ENCODE measurements at places on chromosomes 13 and 19.

- DNase-seq = no peak
Observed at GRCh38 chr19:17765069-17765618, 13.9 kb downstream of the FCHO1 start.

GRCh38 chr13:44191103-44191502 lies 182.5 kb upstream of the SERP2 start:
- no peak for DNase-seq

GRCh38 chr13:51343475-51343874 lies 4.0 kb downstream of the SERPINE3 start:
- DNase-seq = no peak

DNA sequence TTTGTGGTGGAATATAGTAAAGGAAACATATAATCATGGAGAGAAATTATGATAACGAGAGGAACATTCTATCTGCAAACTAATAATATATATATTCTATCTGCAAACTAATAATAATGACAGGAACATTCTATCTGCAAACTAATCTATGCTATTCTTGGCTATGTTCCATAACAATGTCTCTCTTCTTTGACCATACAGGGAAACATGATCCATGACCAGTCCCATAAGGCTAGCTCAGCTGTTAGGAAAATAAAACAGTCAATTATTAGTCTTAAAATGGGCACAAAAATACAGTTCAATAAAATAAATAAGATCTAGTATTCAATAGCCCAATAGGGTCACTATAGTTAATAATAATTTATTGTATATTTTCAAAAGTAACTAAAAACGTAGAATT lies 707.8 kb upstream of the PCDH20 start:
- DNase-seq = no peak

- no peak for DNase-seq
Observed at GRCh38 chr19:42278452-42279154, 9.6 kb downstream of the CIC start.

GRCh38 chr19:10293637-10294367 lies 4.0 kb downstream of the ICAM5 start:
- DNase-seq = no peak

DNA sequence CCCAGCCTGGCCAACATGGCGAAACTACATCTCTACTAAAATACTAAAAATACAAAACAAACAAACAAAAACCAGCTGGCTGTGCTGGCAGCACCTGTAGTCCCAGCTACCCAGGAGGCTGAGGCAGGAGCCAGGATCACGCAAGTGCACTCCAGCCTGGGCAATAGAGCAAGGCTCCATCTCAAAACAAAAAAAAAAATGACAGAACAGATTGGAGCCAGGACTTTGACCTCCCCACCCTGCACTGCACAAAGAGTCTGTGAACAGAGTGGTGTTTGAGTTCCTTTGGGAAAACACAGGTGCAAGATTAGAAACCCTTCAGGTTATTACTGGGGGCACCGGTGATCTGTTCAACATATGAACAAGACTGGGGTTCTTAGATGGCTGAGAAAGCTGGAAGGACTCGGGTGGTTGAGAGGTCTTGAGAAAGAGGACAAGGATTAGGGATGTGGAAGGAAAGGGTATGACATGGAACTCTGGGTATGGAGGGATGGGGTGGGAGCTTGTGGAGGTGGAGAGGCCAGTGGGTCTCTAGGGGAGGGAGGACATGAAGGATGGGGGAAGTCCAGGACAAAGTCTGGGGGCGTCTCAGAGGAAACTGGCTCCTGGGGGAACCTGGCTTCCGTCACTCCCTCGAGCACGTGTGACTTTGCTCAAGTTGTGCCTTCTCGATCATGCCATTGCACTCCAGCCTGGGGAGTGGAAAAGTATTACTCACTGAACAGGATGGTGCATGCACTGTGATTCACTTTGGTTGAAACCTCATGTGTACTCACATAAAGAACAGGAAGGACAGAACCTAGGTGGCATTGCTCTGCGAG lies 25.9 kb downstream of the RCN3 start:
- no peak for DNase-seq

- DNase-seq = no peak
Observed at GRCh38 chr13:80441968-80442367, 101.0 kb upstream of the SPRY2 start.

- no peak for DNase-seq
Observed at GRCh38 chr19:5154799-5155426, 185.7 kb downstream of the PTPRS start.

GRCh38 chr13:22642088-22642487 lies 538.7 kb upstream of the SGCG start:
- DNase-seq = no peak

DNA sequence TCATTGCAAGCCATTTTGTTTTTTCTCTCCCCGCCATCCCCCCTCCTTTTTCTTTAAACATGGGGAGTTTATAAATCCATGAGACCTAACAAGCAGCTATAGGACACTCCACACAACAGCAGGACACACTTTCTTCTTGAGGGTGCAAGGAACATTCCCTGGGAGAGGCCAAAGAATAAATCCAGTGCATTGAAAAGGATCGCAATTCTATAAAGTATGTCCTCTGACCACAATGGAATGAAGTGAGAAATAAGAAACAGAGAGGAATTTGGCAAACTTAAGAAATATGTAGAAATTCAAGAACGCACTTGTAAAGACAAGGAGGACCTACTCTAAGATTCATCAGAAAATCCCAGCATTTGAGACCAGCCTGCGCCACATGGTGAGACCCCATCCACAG lies 11.9 kb downstream of the KLF2 start:
- no peak for DNase-seq

- DNase-seq = no peak
Observed at GRCh38 chr19:47780215-47780551, 1.7 kb downstream of the SELENOW start.

DNA sequence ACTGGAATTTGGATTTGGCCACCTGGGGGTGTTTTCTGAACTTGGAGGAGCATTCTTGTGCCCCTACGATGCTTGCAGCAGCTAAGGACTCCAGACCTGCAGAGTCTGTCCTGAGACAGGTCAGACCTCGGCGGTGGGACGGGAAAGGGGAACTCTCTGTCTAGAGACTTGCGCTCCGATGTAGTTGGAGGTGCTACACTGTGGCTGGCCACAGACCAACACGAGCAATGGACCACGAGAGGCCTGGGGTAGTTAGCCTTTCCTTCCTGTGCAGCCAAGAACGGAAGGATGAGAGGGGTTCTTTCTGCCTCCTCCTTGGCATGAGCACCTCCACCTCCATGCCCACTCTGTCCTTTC lies 5.9 kb upstream of the GRAMD1A start:
- DNase-seq = no peak

GRCh38 chr19:5674714-5675113 lies 5.6 kb downstream of the MICOS13 start:
- DNase-seq = no peak

DNA sequence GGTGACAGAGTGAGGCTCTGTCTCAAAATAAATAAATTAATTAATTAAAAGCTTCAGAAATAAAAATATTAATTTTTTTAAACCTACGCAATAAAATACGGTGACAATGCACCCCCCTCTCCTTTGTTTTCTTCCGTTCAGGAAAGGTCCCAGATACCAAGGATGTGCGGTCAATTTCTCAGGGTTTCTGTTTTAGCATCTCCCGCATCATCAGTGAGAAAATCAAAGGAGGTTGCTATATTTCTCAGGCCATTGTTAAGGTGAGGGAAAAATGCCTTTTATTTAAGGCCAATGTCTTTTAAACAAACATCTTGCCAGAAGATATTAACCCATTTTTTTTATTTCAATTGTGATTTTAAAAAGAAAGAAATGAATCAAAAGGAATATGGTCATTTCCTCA lies 111.7 kb downstream of the INSR start:
- no peak for DNase-seq

- no peak for DNase-seq
Observed at GRCh38 chr19:41860419-41861115, 512 bp downstream of the RPS19 start.

DNA sequence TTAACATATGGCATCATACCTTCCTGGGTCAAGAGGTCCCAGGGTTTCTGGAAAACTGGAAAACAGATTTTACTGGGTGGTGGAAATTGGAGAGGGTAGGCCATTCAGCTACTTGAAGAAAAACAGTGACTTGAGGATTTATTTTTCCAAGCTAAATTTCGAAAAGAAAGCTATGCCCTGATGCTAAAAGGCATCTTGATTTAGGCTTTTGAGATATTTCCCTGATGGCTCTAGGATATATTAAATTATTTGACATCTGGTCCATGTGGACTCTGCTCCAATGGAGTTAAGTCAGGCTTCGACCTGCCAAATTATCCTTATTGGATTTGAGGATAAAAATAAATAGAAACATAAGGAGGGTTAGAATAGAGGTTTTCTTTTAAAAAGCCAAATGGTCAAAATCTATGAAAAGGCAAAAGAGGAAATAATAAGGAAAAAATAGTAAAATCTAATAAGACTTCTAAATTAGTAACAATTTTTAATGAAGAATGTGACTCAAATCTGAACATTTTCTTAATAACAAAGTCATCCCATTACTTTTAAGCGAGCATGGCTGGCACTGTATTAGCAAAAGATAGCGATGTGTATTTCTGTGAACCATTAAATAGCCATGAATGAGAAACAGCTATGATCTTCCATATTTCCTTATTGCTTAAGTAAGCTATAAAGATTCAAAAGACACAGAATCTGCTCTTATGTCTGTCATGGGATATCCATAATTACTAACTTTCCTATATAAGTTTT lies 190.0 kb upstream of the MIR17HG start:
- no peak for DNase-seq

GRCh38 chr13:73934215-73934641 lies 200.0 kb downstream of the KLF12 start:
- no peak for DNase-seq

GRCh38 chr19:38190061-38190460 lies 34.0 kb downstream of the DPF1 start:
- DNase-seq = no peak

DNA sequence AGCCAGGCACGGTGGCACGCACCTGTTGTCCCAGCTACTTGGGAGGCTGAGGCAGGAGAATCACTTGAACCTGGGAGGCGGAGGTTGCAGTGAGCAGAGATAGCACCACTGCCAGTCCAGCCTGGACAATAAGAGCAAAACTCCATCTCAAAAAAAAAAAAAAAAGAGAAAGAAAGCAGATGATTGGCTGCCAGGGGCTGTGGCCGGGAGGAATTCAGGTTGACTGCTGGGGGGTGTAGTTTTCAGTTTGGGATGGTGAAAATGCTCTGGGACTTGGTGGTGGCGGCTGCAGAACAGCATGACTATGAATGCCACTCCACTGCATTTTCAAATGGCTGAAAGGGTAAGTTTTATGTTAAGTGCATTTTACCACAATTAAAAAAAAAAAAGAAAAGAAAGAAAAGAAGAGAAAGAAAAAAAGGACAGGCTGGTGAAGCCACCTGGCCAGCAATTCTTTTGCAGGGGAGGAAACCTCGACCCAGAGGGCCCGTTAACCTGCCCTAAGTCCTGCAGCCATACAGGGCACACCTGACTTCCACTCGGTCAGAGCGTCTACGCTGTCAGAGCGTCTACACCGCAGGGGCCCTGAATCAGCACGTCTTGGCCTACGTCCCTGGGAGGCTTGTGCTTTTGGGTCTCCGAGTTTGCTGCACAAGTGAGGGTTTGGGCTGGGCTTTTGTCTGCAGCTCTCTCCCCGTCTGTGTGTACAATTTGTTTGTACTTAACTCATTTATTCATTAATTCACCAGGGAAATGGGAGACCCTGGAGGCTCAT lies 3.6 kb downstream of the ISOC2 start:
- DNase-seq = no peak

DNA sequence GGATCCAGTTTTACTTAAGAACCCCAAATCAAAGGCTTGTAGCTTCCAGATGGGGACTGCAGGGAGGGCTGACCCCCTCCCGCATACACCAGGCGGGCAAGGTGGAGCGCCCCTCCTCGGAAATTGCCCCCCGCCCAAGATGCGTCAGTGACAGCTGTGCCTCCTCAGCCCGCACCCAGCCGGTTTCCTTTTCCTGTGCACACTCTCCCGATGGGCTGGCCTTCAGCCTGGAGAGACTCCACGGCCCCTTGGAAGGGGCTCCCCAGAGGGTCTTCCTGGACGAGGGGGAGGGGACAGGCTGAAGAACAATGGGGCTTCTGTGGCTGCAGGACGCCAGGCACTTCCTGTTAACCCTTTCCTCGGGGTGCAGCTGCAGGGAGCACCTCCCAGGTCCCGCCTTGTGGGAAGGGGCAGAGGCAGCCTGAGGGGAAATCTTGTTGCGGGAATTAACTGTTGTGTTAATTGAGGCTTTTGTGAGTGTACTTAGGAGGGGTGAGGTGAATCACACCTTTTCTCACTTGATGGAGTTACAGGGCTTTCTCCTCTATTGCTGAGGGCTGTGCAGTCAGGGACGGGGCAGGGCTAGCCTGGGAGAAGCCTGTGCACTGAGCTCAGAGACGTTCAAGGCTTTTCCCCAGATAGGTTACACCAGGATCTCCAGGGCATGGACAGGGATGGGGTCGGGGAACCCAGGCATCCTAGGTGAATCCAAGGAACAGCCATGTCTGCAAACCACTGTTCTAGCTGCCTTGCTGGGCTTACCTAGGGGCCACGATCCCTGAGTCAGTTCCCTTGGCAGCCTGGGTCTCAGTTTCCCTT lies 14.3 kb downstream of the IER2 start:
- DNase-seq = no peak

DNA sequence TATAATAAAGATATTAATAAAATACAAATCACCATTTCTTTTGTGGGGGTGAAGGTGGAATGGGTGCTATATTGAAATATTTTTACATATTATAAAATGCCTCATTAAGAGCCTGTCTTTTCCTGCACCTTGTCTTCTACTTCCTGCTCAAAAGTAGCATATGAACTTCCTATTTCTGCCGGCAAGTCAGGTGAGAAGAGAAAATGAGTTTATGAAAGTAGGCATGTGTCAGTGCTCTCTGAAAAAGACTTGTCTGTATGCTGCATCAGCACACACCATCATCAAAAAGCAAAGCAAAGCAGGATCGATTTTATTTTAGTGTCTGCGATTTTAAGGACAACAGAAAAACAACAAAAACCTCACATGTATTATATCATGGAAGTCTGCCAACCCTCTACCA lies 114.2 kb downstream of the RAP2A start:
- DNase-seq = no peak

GRCh38 chr19:40217027-40217810 lies 965 bp downstream of the TTC9B start:
- DNase-seq = no peak

GRCh38 chr19:17457616-17458015 lies 3.1 kb downstream of the NXNL1 start:
- no peak for DNase-seq

DNA sequence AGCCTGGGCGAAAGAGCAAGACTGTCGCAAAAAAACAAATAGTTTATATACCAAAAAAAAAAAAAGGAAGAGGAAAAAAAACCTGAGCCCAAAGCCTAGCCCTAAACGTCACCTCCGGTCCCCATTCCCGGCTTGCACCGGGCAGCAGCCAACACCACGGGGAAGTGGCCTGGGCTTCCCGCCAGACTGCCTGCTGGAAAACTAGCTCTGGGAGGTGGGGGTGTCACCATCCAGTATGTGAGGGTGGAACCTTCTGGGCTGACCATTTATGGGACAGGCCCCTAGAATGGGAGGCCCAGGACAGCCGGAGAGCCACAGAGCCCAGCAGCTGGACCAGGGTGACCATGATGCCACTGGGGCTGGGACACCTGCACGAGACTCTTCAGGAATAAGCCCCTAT lies 37.3 kb downstream of the IL12RB1 start:
- no peak for DNase-seq

- no peak for DNase-seq
Observed at GRCh38 chr19:51066393-51067186, 1.7 kb upstream of the KLK13 start.

Data from GM12891 (cell line).